ENCODE measurements at places on chromosomes 1 and 21.

GRCh38 chr1:40305871-40306270, 11.2 kb downstream of the COL9A2 start:
- no peak for DNase-seq

DNA sequence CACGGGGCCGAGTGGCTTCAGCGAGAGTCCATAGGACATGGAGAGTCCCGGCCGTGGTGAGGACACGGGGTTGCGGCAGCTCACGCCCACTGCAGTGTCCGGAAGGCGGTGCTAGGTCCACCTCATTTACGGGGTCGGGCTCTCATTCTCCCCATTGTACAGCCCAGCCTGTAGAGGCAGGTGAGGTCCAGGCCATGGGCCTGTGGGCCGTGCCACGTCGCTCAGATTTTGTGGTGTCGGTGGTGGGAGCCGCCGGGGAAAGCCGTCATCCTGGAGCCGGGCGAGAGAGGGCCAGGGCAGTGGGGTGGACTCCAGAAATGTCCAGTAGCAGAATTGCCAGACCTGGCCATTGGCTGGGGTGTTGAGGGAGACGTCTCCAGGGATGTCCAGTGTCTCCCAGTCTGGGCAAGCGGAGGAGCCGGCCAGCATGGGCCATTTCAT, 59.4 kb downstream of the PRKCZ start:
- DNase-seq: no peak

DNA sequence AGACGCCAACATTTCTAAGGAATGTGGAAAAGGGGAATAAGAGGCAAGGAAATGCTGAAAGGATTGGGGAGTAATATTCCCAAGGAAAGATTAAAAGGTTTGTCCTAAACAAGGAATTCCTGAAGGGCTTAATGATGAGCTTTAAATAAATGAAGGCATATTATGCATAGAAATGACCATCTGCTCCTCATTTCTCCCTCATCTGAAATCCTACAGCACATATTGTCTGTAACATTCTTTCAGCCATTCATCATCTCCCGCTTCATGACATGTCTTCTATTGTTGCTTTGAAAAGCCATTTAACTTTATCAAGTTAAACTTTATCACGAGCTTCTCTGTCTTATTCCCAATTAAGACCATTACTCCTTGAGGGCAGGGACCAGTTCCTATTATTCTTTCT, 608.7 kb upstream of the PLXNA2 start:
- DNase-seq: no peak

DNA sequence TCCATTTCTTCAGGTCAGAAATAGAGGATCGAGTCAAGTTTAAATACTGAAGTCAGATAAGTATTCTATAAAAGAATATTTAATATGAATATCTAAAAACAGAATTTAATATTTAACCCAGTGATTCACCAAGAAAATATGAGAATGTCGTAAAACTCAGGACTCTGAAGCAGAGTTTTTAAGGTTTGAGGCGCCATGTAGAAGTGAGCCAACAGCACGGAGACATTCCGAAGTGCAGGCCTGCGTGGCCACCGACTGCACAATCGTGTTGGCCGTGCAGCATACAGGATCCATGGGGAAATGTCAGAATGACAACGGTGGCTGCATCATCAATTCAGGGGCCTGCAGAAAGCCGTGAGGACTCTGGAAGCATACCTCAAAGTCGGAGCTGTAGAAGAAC, 23.4 kb downstream of the MRAP start:
- DNase-seq: no peak

DNA sequence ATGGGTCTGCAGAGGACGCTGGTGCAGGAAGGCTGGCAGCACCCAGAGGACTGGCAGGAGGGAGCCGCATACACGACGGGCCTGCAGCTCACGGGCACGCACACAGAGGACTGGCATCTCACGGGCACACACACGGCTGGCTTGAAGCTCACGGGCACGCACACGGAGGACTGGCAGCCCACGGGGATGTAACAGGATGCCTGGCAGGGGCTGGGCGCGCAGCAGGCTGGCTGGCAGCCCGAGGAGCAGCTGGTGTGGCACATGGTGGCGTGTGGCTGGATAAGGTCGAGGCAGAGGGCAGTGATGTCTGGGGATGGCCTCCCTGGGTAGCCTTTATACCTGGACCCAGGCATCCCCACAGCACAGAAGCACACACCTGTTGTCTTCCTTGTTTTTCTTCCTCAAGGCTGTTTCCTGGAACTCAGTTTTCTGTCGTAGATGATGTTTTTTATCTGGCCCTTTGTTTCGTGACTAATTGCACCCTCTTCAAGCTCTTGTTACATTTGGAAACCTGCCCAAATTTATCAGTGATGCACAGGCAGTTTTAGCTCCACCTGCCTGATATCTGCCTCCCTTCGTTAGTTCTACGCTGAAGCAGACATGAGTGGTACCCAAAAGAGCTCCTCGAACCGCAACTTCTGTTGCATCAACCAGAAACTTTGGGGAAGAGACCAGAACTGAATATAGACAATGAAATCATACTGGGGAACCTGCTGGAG, at the start of gene KRTAP12-1:
Gene KRTAP12-1 (minus strand): TSS at position 303 of the 719 bp plus-strand sequence. CDS start 40 bp downstream, at position 263.
- no peak for DNase-seq

- DNase-seq: no peak
Observed at GRCh38 chr1:119318466-119319309, 49.9 kb upstream of the HAO2 start.

- DNase-seq: no peak
Observed at GRCh38 chr1:91727763-91728162, 158.2 kb downstream of the TGFBR3 start.

DNA sequence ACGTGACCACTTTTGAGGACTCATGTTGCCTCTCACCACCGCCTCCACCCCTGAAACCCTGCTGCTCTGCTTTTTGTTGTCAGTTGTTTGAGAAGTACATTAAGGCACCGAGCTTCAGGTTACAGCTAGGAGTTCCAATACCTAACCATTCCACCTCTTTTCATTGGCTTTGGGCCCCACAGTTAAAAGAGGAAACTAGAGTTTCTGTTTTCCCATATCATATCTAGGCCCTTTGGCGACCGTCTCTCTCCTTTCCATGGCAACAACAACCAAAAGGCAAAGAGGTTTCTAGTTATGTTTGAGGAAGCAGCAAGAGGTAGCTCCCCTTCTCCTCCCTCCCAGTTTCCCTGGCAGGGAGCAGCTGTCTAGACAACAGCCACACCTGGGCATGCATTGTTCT, 5.9 kb downstream of the ANKRD35 start:
- no peak for DNase-seq

GRCh38 chr1:227273557-227273956, 44.7 kb downstream of the CDC42BPA start:
- no peak for DNase-seq

DNA sequence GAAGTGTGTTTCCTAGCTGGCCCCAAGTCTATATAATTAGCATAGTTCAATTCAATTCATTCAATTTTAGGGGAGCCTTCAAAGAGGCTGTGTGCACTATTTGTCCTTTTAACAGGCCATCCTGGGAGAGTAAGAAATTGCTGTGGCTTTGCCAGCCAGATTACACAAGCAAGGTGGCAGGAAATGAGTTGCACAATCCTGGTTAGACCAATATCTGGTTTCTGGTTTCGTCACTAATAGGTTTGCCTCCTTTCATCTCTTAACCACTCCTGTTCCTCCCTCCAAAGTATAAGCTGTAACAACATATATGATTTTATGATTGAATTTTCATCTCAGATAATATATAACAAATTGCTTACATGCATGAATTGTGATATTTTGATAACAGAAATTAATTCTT, 84.1 kb upstream of the NEGR1 start:
- DNase-seq: no peak

GRCh38 chr1:18315449-18315848, 165.3 kb upstream of the KLHDC7A start:
- DNase-seq: no peak

DNA sequence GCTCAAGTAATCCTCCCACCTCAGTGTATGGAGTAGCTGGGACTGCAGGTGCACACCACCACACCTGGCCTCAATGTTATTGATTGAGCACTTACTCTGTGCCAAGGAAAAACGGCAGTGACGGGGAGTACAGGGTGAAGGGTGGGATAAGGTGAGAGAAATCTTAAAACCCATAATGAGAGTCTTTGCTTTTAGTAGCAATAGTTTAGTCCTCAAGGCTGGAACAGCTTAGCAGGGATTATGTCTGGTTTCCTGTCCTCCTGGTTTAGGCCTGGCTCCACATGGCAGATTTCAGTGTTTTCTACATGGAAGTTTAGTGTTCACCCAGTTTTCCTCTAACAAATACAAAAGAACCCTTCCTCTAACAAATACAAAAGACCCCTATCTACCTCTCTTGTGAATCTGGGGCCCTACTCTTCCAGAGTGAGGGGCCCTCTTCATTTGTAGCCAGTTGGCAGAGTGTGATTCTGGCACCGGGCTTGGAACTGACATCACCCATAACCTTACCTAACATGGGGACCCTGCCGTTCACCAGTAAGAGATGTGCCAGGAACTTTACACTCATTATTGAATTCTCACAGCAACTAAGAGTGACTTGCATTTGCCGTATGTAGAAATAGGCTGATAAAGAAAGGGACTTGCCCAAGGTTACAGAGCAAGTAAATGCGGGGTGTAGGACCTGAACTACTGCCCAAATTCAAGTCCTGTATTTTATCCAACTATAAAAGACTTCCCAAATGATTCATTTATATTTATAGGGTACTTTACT, 6.9 kb downstream of the ZNF691 start:
- DNase-seq: no peak

DNA sequence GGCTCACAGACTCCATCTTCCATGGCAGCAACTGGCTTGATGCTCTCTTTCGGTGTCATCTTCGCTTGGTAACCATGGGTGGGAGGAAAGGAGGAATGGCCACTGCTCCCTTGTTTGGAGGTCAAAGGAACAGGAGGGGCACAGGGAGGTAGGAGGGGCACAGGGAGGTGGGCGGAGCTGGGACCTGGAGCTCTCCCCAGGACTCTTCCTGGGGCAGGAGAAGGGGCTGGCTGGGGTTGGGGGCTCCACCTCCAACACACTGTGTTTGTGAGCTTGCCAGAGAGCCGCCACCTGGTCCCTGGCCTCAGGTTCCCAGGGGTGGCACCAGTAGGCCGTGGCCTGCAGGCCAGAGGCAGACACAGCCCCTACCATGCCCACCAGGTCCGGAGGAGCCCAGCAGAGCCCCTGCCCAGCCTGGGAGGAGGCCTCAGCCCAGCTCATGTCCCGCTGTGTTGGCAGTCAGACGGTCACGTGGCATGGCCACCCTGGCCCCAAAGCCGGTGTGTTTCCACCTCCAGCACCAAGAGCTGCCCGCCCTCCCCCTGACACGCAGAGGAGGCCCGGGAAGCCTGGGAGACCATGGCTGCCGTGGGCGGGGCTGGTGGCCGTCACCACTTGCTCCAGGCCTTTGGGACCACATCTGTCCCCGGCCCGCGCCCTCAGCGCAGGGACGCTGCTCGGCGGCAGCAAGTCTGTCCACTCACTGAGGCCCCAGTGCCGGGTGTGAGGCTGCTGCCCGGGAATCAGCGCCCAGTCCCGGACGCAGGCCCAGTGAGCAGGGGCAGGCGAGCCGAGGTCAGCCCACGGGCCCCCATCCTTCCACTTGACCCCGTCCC, 73.9 kb downstream of the MORN1 start:
- DNase-seq: no peak

DNA sequence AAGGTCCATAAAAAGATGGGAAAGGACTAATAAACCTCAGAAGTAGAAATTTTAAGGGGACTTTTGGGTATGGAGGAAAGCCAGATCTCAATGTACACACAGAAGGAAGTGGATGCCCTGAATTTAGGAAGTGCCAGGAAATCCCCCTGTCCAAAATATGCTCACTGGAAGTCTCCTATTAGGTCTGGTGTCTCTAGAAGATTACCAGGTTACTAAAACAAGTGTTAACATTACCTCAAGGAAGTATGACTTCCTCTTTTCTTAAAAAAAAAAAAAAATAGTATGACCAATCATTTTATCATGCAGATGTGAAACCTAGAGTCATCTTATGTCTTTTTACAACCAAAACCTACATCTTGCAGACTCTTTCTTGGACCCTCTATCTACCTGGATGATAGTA, 30.7 kb downstream of the CD58 start:
- no peak for DNase-seq

GRCh38 chr1:174858301-174858700, 141.4 kb upstream of the CACYBP start:
- no peak for DNase-seq

DNA sequence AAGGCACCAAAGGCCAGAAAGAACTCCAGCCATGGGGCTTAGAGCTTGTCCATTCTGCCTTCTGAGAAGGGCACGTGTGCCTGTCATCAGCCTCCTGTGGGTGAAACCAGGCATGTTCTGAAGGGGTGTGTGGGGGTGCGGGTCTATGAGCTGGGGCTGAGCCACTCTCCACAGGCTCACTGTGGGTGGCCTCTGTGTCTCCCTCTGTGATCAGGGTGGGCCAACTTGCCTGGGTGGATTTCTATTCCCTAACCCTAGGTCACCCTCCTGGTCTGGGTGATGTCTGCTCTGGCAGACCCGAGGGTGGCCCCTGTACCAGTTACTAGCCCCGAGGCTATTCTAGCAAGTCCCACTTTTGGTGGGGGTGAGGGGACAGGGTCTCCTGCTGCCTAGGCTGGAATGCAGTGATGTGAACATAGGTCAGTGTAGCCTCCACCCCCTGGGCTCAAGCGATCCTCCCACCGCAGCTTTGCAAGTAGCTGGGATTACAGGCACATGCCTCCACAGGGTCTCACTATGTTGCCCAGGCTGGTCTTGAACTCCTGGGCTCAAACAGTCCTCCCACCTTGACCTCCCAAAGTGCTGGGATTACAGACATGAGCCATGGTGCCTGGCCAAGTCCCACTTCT, 94.4 kb downstream of the TRIM11 start:
- no peak for DNase-seq

- DNase-seq: no peak
Observed at GRCh38 chr1:94314222-94314858, 77.0 kb upstream of the ARHGAP29 start.

DNA sequence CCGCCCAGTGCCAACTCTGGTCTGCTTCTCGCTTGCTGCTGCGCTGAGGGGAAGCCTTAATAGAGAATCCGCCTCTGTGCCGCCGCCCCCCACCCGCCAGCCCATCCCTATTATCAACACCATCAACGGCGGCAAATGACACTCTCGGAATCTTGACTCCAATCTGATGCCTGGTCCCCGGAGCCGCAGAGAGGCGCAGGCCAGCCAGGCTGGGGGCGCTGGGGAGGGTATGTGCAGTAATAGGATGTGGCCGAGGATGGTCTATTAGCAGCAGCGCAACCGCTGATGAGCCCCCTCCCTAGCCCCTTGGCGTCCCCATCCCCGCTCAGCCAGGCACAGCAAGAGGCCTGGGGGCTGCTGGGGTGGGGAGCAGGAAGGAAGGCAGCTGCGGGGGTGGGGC, 15.1 kb upstream of the DMBX1 start:
- DNase-seq: no peak

- no peak for DNase-seq
Observed at GRCh38 chr1:119682141-119682540, 29.6 kb upstream of the PHGDH start.

- no peak for DNase-seq
Observed at GRCh38 chr1:208107425-208108212, 136.6 kb downstream of the PLXNA2 start.

- peak; percentile 22 for DNase-seq
Observed at GRCh38 chr1:108049178-108049819, 84.3 kb upstream of the VAV3 start.

DNA sequence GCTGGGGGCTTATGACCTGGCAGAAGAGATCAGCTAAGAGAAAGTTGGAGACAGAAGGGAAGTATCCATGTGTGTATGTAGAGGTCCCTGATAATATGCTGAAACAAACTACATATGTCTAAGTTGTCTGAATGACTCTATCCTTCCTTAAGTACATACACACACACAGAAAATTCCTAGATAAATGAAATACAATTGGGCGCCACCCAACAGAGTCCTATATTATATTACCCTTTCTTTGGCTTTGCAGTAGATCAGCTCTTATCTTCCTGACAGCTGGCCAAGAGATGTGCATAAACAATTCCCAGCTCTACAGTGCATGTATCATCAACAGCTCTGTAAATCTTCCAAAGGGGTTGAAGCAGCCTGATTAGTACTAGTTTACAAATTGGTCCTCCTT, 40.1 kb downstream of the SORT1 start:
- no peak for DNase-seq

Data from activated naive CD4-positive, alpha-beta T cell treated with Interleukin-2 at 50 U/mL for 16 hours (primary cell).